ENCODE measurements at places on chromosomes 12 and 14.

DNA sequence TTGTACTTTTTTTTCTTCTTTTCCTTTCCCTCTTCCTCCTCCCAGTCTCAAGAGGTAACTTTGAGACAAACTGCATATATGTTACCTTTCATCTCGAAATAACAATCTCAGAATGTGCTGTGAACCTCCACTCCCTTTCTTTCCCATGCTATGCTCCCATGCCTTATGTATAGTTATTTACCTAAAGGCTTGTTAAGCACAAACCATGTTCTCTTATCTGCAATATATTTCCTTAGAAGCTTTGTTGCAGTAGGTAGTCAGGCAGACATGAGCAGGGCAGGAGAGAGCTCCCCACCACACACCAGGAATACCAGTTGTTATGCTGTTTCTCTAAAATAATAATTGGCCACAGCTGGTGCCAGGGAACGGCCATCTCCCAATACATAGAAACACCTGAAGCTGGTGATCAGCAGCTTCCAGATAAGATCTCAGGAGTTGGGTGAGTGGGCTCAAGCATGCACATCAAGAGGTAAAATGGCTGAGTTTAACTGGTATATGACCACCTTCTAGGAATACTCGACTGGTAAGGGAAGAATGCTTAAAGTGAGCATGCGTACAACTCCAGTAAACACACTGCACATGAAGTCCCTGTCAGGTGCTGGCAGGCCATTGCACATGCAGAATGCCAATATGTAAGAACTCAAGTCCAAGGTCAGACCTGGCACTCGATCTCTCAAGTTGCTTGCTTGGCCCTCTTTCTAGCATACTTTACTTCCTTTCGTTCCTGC, 14.8 kb upstream of the DHRS2 start:
- DNase-seq, result no peak

DNA sequence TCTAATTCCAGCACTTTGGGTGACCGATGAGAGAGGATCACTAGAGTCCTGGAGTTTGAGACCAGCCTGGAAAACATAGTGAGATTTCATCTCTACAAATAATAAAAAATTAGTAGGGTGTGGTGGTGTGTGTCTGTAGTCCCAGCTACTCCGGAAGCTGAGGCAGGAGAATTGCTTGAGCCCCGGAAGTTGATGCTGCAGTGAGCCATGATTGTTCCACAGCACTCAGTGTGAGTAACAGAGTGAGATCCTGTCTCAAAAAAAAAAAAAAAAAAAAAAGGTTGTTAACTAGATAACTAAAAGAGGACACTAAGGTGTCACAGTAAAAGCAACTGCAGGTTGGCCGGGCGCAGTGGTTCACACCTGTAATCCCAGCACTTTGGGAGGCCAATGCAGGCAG, 121.3 kb upstream of the MAX start:
- no peak for DNase-seq

DNA sequence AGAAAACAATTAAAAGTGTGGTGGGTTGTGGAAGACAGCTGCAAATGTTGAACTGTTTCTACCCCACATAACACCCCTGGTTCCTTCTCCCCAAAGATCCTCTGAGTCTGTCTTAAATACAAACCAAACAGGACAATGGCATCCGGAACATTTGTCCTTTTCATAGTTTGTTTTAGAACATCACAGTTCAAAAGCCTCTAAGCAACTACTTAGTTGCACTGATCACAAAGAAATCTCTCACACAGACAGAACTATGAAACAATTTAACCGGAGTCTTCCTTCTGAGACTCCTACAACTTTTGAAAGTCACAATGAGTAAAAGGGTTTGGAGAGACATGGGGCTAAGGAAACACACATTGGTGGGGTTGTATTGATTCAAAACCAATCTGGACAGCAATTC, 125.6 kb downstream of the SLC25A21 start:
- DNase-seq, result no peak

GRCh38 chr12:20577054-20577453, 118.1 kb upstream of the SLCO1C1 start:
- DNase-seq, result no peak

GRCh38 chr14:76314521-76315034, 61.4 kb upstream of the ESRRB start:
- DNase-seq, result no peak

GRCh38 chr14:77260631-77261030, 10.4 kb downstream of the NGB start:
- no peak for DNase-seq

DNA sequence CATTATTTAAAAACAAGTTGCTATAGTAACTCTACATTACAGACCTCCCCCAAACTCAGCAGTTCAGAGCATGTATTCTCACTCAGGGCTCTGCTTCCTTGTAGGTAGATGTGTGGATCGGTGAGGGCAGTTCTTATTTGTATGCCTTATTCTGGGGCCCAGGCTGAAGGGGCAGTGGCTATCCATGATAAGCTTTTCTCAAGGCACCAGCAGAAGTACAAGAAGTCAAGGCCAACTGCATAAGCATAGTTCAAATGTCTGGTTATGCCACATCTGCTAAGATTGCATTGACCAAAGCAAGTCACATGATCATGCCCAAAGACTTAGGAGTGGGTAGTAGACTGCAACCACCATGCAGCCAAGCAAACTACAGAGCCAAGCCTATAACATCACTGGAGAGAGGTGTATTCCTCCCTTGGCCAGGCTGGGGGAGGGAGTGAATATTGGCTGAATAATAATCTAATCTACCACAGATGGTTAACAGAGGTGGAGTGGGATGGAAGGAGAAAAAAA, 4.6 kb downstream of the PSEN1 start:
- DNase-seq, result no peak

- DNase-seq, result no peak
Measured at GRCh38 chr12:48818831-48819590, 715 bp downstream of the CACNB3 start.

GRCh38 chr12:116207274-116207673, 70.2 kb downstream of the MED13L start:
- DNase-seq, result no peak

DNA sequence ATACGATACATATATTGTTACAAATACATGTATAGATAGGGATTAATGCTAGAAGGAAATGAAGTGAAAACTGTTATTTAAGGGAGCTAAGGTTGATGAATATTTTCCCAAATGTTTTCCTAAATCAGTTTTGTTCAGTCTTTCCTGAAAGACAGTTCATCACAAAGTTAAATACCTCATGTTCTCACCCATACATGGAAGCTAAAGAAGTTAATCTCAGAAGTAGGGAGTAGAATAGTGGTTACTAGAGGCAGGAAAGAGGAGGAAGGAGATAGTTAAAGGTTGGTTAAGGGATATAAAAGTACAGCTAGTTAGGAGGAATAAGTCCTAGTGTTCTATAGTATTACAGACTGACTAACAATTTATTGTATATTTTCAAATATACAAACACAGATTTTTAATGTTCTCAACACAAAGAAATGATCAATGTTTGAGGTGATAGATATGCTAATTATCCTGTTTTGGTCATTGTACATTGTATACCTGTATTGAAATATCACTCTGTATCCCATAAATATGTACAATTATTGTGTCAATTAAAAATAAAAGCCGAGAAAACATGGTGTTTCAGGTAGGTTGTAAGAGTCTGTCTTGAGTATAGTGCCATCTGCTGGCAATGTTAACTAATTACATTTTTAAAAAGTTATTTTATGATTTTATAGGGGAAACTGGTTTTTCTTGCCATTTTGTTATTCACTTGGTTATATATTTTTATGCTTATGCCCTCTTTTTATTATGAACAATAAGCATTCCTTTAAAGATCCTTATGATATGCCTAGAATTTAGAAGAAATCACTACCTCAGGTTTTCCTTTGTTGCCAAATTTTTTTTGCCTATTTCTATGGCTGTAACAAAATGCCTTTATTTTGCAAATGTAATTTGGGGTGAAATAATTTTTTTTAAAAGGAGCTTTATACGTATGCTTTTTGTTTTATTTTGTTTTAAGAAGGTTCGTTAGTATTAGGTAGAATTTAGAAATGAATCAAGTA, 26.9 kb downstream of the ZDHHC17 start:
- DNase-seq, result no peak

All from lower lobe of right lung (tissue), 2 donors.